Caki2 (cell line): ENCODE measurements at places on chromosomes 6 and 20. TPM values are rescaled to one million over a fixed set of nuclear protein-coding genes. Genes with fewer than 3 reads are reported as not detected.

ADGRF5 gene
- not detected in 2 replicates for total RNA-seq

NR2E1 gene
- total RNA-seq: not detected in 2 replicates

PRSS35 gene
- total RNA-seq: 0.09 and 0.34 TPM in 2 replicates

CSNK2B gene
- 66.9 and 104 TPM in 2 replicates for total RNA-seq

LINC00237 gene
- not detected in 2 replicates for total RNA-seq

FOXS1 gene
- not detected in 2 replicates for total RNA-seq

SYCP2L gene
- 0.37 TPM in 1 of 2 replicates, not detected in the other for total RNA-seq

DNA sequence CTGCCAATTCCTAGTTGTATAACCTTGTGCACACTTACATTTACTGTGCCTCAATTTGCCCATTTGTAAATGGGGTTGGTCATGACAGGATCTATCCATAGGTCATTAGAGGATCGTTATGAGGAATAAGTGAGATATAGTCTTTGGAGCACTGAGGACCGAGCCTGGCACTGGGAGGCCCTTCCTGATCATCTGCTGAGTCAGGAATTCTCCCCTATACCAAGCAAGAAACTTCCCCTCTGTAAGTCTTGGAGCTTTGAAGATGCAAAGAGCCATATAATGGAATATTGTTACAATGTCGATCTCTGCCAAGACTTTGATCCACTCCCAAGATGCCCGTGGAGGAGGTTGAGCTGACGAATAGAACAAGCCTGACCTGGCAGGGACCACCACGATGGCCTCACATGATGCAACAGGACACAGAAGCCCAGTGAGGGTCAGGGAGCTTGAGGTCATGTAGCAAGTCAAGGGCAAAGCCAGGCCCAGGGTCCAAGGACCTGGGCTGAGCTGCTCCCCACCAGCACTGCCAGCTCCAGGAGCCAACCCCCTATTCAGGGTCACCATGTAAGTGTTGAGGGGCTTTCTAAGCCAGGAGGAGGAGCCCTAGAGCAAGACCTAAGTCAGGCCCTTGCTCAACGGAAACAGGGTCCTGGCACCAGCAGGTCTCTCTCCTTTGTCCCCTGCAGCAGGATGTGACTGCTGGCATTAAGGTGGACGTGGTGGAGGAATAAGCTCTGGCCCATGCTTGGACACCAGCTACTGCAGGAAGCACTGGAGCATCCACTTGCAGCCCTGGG, 16.7 kb downstream of the PDRG1 start:
- DNase-seq: no peak

GRCh38 chr20:57620999-57621398, 773 bp upstream of the ZBP1 start:
- DNase-seq: no peak

DNA sequence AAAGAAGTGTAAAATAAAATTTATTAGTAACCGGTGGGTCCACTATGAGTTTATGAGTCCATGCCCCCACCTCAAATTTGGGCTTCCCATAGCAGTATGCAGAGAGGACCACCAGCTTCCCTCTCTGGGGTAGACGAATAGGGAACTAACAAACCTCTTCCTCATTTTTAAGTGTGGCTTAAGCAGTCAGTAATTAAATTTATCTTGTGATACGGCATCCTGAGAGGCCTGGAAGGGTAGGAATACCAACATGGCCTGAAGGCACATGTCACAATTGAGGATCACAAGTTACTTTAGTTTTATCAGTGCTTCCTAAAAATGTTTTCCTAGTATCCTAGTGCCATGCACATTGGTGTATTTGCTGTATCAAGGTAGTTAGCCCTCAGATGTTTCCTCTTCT, 239.9 kb downstream of the HIVEP2 start:
- no peak for DNase-seq

- DNase-seq: no peak
These were observed 903.9 kb upstream of the MAP3K7 start for GRCh38 chr6:91490671-91491301.

- DNase-seq: no peak
These were observed 4.7 kb downstream of the MAPK14 start for GRCh38 chr6:36032261-36032660.

GRCh38 chr6:68502946-68503345, 132.1 kb upstream of the ADGRB3 start:
- DNase-seq: no peak

DNA sequence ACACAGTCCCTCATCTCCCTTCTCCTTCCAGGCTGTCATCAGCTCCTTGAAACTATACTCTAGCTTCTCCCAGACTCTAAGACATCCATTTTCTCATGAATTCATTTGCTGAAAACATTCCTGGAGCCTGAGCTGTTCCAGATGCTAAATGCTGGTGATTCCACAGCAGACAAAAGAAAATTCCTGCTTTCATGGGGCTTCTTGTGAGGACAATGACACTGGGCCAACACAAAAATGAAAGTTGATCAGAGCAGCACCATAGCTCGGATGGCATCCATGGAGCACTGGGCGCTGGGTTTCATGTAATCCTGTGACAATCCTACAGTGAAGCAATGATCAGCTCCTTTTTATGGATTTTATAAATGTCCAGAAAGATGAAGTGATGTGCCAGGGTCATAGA, 47.4 kb upstream of the STX16 start:
- no peak for DNase-seq

GRCh38 chr6:43950731-43951062, 176.6 kb downstream of the MRPL14 start:
- DNase-seq: no peak

- peak; percentile 37 for DNase-seq
These were observed 90.4 kb downstream of the CARMIL1 start for GRCh38 chr6:25369433-25370177.

GRCh38 chr20:25148181-25148981, 47.1 kb upstream of the ENTPD6 start:
- no peak for DNase-seq
